ENCODE measurements at places on chromosomes 6 and 20.
A peak's percentile ranks its signal among the peaks of the same experiment; 100 is the strongest.

DNA sequence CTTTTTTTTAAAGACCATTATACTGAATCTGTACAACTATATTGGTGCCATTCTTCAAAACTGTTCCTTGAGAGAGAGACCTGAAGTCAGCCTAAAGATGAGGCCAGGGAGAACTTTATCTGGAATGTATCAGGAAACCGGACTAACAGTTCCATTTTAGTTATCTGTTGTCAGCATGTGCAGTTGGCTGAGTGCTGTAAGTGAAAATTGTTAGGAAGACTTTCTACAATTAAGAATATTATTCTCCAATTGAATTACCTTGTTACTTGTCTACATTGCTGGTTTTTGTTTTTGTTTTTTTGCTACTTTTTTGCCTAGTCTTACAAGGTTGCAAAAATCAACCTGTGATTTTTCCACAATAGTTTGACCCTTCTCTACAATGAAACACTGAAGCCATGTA lies 7.5 kb downstream of the CEP57L1 start:
- DNase-seq, result no peak

DNA sequence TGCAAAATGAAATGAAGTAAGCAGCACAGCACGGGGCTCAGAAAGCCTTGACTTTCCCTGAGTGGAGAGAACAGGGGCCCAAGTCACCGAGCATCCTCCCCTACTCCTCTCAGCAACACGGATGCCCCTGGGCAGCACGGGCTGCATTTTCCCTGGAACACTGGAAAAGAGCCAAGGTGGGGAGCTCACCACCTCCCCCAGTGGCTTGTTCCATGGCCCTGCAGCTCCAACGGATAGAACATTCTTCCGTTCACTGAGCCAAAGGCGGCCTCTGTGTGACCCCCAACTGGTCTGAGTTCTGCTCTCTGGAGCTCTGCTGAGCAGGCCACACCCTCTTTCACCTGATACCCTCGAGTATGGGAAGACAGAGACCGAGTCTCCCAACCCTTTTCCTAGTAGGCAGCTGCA lies 20.8 kb upstream of the EMILIN3 start:
- DNase-seq, result no peak

DNA sequence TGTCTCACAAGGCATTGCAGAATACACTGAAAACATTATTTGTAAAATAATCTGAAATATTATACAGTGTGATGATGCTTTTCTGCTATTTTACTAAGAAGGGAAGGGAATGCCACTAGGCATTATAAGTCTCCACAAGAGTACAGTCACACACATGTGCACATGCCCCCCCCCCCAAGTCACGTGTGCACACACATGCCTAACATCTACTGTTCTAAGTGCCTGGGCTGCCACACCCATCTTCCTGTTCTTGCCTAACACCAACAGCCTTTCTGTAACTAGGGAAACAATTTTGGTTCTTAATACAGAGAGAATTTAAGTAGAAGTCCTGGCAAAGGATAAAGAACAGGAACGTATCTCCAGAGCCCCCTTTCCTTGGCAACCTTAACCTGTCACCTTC lies 58.2 kb upstream of the BCLAF1 start:
- no peak for DNase-seq

DNA sequence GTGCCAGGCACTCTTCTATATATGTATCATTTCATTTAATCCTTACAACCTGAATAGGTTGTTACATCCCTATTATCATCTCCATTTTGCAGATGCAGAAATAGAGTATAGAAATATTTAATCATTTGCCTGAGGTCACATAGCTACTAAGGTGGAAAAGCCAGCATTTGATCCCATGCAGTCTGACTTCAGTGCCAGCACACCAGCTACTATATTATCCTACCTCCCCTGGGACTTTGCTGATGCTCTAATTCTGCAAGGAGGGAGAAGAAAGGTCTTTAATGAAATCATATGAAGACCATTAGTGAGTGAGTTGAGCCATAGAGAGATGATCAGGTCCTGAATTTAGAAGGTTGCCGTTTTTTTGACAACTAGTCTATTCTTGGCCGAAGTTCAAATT lies 53.7 kb downstream of the TOP1 start:
- DNase-seq, result no peak

GRCh38 chr20:57716901-57717300 lies 7.1 kb upstream of the PMEPA1 start:
- no peak for DNase-seq

GRCh38 chr6:24122139-24122538 lies 3.9 kb upstream of the NRSN1 start:
- DNase-seq, result no peak

DNA sequence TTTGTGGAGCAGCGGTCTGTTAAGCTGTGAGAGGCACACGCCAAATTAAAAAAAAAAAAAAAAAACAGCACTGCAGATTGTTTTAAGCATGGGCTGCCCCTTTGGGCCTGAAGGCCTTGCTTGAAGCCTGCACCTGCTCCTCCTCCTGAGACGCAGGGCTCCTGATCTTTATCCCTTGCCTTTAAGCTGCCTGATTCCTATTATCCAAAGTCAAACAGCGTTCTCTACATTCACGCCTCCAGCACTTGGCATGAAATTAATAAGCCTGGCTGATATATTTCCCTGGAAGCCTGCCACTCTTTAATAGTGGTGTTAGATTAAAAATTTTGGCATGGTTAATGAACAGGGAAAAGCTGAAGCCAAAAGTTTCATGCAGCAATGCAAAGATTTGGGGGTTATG lies 163.9 kb downstream of the FAXC start:
- DNase-seq, result no peak

DNA sequence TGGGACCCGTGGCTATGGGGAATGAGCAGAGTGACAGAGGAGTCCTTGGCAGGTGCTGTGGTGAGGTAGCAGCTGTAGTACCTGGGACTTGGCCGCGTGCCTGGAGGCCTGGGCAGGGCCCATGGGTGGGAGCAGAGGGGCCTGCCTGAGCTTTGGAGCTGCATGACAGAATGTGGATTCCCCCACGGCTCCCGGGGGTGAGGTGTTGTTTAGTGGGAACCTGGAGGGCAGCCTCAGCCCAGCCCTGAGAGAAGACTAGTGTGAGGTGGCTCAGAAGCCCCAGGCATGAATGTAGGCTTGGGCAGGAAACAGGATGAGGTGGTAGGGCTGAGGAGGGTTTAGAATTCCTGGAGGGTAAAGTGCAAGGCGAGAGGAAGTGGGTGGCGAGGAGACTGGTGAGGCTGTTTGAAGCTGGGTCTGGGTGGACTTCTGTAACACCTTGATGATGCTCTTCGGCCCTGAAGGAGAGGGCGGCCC lies 86.5 kb upstream of the SCP2D1 start:
- DNase-seq, result no peak

DNA sequence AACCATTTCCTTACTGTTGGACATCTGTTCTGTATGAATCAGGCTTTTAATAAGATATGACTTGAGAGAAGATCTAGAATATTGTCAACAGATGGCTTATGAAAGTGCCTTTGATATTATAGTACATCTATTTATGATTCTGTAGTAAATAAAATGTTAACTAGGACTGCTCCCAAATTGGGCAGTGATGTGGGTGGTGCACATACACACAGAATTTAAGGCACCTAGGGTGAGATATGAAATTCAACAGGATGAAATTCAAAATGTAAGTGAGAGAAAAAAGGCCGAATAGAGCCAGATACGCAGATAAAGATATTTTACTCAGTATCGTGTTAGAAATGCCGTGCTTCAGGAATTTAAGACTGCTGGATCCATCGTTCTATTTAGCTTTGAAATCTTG lies 26.3 kb downstream of the FAM50B start:
- DNase-seq, result no peak

DNA sequence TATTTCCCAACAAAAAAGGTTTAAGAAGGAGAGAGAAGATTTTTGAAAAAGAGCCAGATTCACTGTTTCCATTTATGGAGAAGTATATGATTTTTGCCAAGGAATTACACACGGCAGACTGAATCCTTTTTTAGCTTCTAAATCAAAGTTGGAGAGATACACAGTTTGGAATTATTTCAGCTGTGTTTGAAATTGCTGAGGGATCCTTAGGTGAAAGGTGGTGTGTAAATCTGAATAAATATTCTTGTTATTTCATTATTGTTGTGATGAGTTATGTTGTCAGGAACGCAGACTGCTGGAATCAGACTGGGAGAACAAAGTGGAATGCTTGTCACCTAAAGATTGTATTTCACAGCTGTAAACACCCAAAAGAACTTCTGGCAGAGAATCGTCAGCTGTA lies 168.5 kb upstream of the AKIRIN2 start:
- no peak for DNase-seq

DNA sequence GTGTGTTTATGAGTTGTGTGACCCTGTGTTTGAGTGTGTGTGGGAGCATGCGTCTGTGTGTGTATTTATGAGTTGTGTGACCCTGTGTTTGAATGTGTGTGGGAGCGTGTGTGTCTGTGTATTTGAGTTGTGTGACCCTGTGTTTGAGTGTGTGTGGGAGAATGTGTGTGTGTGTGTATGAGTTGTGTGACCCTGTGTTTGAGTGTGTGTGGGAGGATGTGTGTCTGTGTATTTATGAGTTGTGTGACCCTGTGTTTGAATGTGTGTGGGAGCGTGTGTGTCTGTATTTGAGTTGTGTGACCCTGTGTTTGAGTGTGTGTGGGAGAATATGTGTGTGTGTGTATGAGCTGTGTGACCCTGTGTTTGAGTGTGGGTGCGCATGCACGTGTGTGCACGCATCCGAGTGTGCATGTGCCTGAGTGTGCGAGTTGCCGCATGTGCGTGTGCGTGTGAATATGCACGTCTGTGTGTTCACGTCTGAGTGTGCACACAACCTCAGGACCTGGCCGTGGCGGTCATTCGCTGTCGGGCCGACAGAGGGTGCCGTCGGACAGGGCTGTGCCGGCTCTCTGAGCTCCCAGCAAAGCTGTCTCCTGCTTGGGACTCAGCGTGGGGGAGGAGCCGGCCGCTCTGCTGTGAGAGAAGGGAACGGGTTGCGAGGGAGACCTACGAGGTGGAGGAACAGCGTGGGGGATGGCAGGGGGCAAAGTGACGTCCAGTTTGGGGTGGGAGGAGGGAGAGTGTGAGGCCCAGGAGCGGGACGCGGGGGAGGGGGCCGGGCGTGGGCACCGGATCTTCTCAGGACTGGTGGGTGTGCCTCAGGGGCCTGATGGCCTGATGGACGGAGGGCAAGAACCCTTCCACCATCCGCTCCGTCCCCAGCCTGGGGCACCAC lies 19.7 kb downstream of the SLC17A9 start:
- peak; percentile 68 for DNase-seq

- no peak for DNase-seq
Measured at GRCh38 chr6:142518126-142518525, 216.3 kb downstream of the ADGRG6 start.

- DNase-seq, result no peak
Measured at GRCh38 chr20:54476169-54477009, 996 bp downstream of the DOK5 start.

- no peak for DNase-seq
Measured at GRCh38 chr20:10728873-10729670, 55.3 kb upstream of the JAG1 start.

- DNase-seq, result no peak
Measured at GRCh38 chr6:42135722-42136121, 6.7 kb downstream of the C6orf132 start.

DNA sequence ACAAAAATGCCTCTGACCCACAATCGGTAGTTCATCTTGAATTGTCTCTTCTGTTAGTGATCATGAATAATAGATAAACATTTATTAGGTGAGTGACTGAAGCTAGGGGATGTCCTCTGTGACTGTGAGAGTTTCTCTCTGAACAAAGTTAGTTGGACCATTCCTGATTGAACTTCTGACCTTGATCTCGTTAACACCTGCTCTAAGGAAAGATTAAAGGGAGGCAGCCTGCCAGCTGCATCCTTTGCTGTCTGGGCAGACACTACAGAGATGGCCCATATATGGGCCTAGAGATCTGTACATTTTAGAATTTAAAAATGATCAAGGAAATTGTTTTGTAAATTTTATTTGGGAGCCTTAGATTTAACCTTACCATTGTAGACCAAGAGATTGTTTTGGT lies 27.3 kb downstream of the MAPK14 start:
- no peak for DNase-seq

DNA sequence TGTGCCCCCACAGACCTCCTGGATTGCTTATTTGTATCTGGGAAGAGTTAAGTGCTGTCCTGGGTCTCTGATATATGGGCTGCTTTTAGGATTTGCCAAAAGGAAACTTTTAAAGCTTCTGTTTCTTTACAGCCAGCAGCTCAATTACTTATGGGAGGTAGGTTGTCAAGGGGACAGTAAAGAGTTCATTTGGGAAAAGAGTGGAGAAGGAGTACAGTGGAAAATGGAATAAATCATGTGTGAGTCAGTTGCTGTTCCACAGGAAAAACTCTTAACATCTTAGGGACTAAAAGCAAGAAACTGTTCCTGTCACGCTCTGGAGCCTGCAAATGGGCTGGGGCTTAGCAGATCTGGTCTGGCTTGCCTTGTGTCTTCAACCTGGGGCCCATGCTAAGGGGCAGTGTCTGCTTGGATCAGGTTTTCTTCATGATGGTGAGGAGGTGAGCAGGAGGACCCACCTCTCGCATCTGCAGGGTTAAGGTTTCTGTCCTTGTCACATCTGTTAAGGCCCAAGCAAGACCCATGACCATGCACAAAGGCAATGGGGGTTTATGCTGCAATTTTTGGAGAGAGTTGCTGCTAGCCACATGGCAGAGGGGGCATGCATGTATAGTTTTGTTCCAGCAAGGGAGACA lies 8.7 kb upstream of the CST1 start:
- DNase-seq, result no peak

- no peak for DNase-seq
Measured at GRCh38 chr20:50113420-50114224, 672 bp upstream of the UBE2V1 start.

DNA sequence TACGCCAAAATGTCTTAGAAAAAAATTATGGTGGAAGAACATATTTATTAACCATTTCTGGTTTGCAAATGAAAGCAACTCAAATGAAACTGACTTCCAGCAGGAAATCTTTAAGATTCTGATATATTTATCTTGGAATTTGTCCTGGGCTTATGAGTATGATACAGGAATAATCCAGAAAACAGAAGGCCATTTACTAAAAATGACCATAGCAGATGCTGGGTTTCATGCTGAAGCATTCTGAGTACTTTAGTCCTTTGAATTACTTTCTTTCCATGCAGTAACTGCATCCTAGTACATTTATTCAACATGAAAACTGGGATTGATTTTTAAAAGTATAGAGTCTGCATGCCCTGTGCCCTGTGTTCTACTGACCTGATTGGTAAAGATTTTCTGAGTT lies 172.4 kb downstream of the CLVS2 start:
- DNase-seq, result no peak

DNA sequence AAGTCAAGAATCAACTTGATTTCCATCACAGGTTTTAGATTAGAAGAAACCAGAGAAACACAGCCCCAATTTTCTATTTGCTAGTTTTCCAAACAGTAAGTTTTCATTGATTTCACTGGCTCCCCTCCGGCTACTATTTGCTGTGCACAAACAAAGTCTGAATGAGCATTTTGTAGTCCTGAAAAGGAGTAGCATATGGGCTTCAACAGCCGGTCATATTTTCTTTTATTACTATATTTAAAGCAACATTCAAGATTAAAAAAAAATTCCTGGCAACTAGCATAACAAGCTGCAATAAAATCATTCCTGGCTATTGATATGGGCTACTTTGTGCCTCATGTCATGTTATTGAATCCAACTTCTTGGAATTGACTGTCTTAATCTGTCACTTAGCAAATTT lies 48.3 kb downstream of the CARMIL1 start:
- DNase-seq, result no peak
